ENCODE measurements at places on chromosomes 1 and 21.

- no peak for DNase-seq
Observed at GRCh38 chr1:214327514-214327913, 46.6 kb downstream of the SMYD2 start.

GRCh38 chr1:57966751-57967406 lies 543.0 kb upstream of the DAB1 start:
- DNase-seq: no peak

- no peak for DNase-seq
Observed at GRCh38 chr1:229665912-229666558, 40.0 kb downstream of the URB2 start.

DNA sequence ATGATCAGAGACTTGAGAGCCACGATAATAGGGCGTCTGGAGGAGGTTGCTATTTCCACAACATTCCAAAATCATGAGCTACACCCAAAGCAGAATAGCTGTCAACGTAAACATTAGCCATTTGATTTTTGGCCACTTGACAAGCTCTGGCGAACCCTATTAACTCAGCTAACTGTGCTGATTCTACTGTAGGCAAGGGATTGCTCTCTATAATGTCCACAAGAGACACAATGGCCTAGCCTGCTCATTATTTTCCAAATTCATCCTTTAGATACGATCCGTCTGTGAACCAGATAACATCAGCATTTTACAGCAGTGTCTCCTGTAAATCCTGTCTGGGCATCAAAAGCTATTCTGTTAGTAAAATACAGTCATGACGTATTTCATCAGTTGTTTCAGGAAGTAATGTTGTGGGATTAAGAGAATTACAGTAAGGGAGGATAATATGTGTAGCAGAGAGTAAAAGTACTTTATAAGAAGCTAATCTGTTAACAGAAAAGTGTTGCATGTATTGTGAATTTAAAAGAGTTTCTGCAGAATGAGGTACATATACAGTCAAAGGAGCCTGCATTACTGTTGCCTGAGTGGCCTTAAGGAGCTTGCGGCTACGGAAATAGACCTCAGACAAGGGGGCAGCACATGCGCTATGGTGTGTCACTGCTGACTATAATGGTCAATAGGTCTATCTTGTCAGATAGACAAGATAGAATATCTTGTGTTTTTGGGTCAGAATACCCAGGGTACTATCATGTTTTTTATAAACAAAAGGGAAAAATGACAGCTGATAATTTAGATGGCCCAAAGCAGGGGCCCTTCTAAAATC lies 44.9 kb upstream of the TINAGL1 start:
- no peak for DNase-seq

DNA sequence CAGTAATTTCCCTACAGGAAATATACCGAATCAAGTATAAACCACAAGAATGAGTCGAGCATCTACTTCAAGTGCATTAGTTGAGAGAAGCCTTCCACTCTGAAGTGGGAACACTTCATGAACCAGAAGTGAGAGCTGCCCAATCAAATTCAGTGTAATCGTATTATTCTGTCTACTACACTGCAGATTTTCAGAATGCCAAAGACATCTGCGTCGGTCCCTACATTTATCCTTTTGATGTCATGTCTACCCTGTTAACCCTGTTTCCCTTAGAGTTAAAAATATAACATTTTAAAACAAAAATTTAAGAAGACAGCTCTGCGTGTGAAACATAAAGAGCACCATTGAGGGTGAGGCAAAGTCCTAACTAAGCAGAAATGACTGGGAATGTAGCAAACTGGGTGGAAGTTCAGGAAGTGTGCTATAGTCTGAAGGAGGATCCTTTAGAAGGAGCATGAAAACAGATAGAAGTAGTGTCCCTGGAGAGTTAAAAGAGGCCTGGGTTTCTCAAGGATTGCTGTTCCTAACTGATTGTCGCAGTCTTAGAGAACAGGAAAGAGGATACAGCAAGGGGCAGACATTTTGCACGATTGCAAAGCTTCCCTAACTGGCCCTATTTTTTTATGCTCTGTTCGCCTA lies 291.2 kb downstream of the PTPRC start:
- no peak for DNase-seq

DNA sequence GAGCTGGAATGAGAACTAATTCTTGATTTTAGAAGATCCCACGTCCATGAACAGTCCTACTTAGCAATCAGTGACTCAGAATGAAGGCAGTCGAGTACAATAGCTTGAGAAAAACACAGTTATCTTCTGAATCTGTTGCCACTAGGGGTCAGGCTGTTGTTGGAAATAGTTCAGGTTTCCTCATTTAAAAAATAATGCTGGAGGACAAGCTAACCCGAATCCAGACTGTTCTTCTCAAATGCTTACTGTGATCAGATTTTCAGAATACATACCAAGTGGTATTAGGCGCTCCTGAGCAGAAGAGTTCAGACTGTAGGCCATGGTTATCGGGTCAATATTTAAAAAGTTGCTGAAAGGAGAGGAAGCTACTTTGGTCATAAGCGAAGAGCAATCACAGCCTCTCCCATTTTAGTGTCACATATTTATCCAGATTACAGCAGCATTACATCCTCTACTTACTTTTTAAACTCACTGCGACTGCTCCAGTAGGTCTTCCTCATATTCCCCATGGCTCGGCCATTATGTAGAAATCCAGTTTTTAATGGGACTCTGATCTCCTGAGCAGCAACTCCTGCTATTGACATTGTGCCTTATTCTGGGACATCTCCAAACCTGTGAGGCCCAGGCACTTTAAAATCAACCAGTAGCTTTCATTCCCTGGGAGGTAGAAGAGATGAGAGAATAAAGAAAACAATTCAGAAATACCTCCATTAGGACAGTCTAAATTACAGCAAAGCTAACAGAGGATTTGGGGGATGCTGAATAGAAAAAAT lies 10.9 kb downstream of the ERRFI1 start:
- peak; percentile 50 for DNase-seq

DNA sequence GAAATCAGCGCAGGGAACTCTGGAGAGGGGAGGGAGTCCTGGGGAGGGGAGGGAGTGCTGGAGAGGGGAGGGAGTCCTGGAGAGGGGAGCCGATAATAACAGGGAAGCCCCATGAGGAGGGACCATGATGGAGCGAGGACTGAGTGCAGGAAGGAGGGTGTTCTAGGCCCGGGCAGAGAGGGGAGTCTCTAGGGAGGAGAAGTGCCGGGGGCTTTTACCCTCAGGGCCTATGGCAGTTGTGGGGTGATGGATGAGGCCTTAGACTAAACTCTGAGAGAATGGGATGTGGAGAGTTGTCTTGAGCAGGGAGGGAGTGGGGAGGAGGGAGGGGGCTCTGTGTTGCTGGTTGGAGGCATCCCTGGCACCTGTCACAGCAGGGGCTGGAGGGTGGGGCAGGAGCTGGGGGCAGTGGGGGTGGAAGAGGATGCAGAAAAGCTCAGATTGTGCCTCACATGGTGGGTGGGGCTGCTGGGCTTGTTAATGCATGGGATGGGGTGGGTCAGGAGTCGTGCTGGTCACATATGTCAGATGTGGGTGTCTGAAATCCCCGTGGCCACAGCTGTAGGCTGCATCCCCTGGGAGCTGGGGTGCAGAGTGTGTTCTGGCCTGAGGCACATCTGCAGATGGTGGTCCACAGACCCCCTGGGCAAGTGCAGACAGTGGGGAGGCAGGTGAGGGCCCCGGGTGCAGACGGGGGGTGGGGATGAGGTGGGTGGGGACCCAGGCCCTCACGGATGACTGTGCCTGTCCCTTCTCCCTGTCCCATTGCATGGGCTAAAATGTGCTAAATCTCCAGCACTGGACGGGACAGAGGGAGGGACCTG lies 88.4 kb upstream of the COL6A1 start:
- DNase-seq: no peak

DNA sequence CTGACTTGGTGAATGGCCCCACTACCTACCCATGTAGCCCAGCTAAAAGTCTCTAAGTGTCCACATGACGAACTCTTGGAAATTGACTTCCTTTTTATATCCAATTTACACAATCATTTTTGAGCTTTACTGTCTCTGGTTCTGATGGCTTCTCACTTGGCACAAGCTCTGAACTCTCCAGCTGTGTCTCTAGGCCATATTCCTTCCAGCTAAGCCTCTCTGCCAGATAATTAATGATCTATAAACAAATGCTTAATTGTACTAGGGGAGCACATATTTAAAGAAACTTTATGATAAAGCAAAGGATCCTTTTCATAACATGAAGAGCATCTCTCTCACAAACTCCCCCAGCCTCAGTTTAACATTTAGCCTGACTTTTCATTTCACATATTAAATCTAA lies 16.3 kb upstream of the BEND5 start:
- no peak for DNase-seq

- DNase-seq: peak; percentile 68
Observed at GRCh38 chr1:16420424-16421118, 16.7 kb downstream of the SPATA21 start.

DNA sequence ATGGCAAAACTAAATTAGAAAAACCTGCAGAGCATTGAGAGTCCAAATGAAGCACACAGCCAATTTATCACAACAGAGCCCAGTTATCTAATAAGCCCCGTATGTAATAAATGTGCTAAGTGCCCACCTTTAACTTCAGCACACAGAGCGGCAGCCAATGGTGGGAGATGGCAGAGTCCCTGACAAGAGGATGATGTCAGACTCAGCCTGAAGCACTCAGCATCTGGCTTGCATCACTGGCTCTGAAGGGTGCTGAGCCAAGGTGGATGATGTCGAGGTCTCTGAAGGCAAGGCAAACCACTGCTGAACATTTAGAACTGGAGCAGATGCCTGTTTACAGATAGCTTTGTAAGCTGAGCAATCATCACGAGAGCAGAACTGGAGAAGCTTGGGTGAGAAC lies 118.3 kb downstream of the NUF2 start:
- no peak for DNase-seq

GRCh38 chr1:27275696-27276095 lies 41.3 kb downstream of the WDTC1 start:
- no peak for DNase-seq

DNA sequence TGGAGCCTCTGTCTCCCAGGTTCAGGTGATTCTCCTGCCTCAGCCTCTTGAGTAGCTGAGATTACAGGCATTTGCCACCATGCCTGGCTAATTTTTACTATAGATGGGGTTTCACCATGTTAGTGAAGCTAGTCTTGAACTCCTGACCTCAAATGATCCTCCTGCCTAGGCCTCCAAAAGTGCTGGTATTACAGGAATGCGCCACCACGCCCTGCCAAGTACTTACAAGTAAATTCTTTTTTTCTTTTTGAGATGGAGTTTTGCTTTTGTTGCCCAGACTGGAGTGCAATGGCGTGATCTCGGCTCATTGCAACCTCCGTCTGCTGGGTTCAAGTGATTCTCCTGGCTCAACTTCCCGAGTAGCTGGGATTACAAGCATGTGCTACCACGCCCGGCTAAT lies 42.5 kb downstream of the RPRD2 start:
- DNase-seq: no peak

DNA sequence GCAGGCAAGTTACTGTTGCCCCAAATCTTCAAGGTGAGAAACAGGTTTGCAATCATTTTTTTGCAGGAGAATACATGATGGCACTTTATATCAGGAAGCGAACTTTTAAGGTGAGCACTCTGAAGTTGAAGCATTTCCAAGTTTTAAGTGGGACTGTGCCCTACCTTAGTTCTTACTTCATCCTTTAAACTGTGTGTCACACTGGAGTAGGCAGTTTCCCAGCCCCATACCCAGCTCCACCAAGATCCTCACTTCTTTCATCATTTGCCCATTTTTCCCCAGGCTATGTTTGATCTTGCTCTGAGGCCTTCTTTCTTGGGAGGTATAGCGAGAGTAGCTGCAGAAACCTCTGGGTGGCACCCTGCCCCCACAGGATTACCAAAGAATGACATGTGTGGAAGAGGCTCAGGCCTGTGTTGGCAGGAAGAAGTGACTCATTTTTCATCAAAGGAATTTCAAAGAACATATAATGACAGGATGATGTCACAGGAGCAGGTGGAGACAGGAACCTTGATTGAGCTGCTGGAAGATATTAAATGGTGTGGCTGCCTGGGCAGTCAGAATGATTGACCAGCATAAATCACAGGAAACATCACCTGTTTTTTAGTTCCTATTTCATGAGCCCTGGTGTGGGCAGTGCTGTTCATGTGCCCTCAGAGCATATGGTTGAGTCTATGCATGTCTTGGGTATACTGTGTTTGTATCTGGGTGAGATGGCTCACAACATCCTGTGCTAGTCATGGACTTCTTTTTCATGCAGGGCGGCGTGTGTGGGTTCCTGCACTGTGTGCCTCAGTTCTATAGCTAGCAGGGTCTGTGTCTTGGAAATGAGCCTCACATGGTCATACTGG lies 20.8 kb upstream of the MACF1 start:
- peak; percentile 86 for DNase-seq

- no peak for DNase-seq
Observed at GRCh38 chr1:67597336-67597735, 87.7 kb upstream of the GADD45A start.

DNA sequence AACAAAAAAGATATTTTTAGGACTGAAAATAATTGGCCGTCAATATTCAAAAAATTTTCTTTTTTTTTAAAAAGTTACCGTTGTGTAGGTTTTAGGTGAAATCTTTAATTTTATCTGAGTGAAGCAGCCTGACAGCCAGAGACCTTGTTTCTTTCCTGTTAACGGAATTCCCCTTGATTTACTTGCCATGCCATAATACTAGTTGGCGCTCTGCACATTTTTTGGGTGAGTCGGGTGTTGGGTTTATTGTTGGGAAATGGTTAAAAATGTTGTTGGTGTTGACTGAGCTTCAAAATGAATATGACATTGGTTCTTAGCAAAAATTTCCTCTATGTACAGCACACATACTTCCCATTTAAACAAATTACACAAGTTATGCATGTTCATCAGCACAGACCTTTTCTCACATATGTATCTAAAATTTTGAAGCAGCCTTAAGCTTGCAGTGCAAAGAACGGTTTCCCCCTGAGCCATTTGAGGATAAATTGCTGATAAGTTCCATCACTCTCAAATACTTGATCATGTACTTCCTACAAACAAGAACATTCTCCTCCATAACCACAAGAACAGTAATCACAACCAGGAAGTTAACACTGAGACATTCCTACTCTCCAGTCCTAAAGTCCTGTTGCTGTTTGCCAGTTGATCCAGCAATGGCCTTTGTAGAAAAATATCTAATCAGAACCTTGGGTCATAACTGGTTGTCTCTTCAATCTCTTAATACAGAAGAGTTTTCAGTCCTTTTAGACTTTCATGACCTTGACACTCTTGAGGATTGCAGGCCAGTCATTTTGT lies 34.2 kb downstream of the CAMTA1 start:
- no peak for DNase-seq

DNA sequence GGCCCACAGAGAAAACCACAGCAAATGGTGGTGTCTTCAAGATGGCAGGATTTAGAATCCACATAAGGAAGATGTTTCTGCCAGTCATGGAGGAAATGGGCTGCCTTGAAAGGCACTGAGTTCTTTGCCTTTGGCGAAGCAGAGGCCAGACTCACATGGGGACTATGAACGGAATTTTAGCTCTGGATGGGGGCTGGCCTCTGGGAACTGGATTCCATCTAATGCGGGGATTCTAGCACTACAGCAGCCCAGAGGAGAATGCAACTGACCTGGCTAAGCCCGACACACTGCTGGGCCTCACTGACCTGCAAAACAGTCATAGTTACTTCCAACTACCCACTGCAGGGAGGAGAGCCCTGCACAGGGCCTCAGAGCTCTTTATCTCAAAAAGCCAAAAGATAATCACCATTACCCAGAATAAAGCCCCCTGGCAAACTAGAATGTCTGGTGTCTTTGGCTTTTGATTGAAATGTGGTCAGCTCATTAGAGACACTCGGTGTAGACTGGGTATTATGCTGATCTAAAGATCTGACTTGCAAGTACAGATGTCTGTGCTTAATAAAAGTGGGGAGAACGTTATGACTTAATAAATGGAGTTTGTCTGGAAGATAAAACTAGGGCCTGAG lies 11.6 kb downstream of the HCRTR1 start:
- DNase-seq: no peak
